Activated CD4-positive, alpha-beta T cell treated with anti-CD3 and anti-CD28 coated beads for 1 hour (primary cell): ENCODE measurements at places on chromosomes 16 and 17.

- no peak for DNase-seq
Observed at GRCh38 chr17:59746849-59747445, 39.5 kb downstream of the VMP1 start.

GRCh38 chr17:17833658-17834357 is 3.0 kb downstream of the SREBF1 start:
- DNase-seq: no peak

DNA sequence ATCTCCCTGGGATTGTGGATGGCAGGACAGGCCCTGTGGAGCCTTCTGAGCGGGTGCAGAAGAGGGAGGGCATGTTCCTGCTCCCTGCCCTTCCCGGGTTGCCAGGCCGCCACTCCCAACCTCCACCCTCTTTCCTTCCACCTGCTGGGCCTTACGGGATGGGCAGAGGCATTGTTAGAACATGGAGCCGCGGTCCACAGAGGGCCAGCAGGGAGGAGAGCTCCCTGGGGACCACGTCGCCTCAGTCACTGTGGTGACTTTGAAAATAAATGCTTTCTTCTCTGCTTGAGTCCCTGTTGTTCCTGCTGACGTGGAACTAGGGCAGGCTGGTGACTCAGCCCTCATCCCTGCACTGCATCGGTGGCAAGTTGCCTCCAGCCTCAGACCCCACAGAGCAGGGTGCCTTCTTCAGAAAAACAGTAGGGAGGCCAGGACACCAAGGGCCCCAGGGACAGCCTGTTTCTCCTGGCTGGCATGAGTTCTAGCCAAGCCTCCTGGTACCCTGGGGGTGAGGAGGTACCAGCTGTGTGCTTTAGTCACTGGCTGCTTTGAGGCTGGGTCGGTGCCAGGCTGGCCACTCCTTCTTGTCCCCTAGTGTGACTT is 224.9 kb downstream of the SEC14L1 start:
- DNase-seq: no peak

DNA sequence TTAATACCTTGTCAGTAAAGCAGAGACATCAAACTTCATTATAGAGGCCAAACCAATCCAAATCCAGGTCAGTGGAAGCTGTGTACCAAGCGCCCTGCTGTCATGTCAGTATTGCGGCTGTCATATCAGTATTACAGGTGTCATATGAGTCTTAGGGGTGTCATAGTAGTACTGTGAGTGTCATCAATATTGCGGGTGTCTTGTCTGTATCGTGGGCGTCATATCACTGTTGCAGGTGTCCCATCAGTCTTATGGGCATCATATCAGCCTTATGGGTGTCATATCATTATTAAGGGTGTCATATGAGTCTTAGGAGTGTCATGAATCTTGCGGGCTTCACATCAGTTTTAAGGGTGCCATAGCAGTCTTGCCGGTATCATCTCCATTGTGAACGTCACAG is 6.0 kb upstream of the PRDM7 start:
- DNase-seq: no peak

DNA sequence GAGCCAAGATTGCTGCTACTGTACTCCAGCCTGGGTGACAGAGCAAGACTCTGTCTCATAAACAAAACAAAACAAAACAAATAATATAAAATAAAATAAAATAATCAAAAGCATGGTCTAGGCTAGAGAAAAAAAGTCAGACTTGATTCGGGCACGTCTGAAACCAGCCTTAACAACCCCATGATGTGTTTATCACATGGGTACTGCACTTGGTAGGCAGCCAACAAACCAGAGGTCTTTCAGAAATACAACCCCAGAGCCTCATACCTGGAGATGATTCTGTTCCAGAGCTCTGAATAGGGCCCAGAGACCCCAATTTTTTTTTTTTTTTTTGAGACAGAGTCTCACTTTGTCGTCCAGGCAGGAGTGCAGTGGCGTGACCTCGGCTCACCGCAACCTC is 9.6 kb upstream of the HAPSTR1 start:
- no peak for DNase-seq

- DNase-seq: no peak
Observed at GRCh38 chr17:42087736-42088705, 10.3 kb downstream of the ZNF385C start.

- no peak for DNase-seq
Observed at GRCh38 chr16:66271074-66272060, 95.1 kb upstream of the CDH5 start.

- no peak for DNase-seq
Observed at GRCh38 chr17:3959295-3959899, 4.8 kb downstream of the ATP2A3 start.

- DNase-seq: no peak
Observed at GRCh38 chr16:12681653-12682052, 122.0 kb downstream of the CPPED1 start.

GRCh38 chr17:2174014-2174413 is 119.1 kb downstream of the HIC1 start:
- DNase-seq: no peak

DNA sequence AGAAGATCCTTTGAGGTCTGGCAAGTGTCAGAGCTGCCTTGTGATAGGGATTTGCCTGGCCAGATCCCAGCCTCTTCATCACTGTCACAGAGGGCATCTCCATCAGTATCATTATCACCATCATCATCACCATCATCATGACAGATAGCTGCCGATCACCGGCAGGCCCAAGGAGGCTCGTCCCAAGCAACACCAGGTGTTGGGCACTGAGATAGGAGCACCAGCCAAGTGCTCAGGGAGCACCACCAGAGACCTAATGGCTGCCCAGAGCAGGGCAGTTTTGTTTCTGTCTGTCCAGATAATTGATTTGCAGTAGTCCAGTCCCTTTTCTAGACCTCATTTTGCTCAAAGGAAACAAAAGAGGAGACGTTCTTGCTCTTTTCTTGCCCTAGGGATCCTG is 25.0 kb downstream of the HNF1B start:
- no peak for DNase-seq

DNA sequence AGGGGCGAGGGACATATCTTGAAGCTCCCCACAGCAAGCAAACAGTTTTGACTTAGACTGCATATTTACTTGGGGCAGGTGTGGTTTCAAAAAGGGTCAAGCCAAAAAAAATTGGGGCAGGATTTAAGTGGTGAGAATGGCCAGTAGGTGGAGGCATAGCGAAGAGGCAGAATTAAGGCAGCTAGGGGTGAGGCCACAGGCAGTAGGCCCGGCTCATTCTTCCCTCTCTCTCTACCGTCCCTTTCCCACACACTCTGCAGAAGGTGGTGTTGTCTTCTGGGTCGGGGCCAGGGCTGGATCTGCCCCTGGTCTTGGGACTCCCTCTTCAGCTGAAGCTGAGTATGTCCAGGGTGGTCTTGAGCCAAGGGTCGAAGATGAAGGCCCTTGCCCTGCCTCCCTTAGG is 2.6 kb downstream of the SHBG start:
- no peak for DNase-seq

DNA sequence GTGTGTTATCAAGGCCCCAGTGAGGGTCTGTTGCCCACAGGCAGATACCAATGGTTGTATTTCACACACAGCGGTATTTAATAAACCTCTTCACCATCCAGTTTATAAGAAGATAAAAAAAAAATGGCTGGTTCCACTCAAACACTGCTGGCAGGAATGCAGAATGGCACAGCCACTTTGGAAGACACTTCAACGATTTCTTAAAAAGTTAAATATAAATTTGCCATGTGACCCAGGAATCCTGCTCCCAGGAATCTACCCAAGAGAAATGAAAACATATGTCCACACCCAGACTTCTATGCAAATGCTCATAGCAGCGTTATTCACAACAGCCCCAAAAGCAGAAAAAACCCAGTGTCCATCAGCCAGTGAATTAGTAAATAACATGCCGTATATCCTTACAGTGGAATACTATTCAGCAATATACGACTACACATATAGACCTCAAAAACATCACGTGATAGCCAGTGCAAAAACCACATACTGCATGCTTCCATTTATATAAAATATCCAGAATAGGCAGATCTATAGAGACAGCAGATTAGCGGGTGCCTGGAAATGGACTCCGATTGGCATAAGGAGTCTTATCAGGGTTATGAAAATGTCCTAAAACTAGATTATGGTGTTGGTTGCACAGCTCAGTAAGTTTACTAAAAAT is 38.7 kb downstream of the XYLT1 start:
- no peak for DNase-seq

DNA sequence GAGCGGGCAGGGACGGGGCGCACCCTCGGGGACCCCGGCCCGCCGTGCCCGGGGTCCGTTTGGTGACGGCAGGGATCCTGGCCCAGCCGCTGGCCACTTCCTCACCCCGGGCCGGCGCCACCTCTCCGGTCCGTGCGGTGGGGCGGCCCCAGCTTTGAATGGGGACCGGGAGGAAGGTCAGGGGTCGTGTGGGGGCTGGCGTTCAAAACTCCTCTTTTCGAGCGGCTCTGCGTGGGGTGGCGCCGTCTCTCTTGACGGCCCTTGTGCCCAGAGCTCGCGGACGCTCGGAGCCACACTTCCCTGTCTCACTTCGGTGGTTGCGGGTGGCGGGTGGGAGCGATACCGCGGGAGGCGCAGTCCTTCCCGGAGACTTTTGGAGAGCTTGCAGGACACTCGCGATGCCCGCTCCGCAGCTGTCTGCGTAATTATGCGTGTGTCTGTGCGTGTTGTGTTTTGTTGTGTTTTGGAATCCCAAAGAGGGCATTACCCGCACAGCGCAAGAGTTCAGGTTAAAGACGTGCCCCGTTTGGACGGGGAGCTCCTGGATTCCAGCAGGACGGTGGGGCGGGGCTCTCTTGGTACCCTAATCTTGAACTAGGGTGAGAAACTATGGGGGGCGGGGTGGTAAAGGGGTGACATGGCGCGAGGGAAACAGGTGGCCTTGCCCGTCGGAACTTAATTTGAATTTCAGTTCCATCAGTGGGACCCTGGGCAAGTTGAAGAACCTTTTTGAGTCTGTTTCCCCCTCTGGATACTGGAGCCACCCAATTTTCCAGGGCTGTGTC is 637 bp downstream of the PLCG2 start:
- DNase-seq: no peak

- peak; percentile 45 for DNase-seq
Observed at GRCh38 chr17:6756425-6757031, 682 bp downstream of the XAF1 start.

DNA sequence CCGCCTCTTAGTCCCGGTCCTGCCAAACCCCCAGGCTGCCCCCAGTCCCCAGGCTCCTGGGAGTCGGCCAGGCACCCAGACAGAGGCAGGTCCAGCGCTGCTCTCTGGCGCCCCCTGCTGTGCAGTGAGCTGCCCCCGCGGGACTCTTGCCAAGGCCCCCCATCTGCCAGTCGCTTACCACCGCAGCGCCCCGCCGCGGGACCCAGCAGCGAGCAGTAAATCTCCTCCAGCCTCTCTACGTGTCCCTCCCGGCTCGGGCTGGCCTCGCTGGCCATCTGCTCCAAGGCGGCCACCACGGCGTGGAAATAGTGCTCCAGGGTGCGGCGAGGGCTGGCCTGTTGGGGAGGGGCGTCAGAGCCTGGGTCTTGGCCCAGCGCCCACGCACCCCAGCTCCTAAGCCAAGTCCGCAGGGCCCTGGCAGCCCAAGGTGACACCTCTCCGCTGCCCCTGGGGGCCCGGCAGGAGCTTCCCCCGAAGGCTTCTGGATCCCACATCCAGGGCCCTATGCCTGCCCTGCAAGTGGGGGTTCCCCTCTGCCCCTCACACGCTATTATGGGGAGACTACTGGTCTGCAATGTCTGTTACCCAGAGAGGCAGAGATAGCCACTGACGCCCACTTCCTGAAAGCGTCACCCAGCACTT is 33.7 kb upstream of the MFSD6L start:
- no peak for DNase-seq

DNA sequence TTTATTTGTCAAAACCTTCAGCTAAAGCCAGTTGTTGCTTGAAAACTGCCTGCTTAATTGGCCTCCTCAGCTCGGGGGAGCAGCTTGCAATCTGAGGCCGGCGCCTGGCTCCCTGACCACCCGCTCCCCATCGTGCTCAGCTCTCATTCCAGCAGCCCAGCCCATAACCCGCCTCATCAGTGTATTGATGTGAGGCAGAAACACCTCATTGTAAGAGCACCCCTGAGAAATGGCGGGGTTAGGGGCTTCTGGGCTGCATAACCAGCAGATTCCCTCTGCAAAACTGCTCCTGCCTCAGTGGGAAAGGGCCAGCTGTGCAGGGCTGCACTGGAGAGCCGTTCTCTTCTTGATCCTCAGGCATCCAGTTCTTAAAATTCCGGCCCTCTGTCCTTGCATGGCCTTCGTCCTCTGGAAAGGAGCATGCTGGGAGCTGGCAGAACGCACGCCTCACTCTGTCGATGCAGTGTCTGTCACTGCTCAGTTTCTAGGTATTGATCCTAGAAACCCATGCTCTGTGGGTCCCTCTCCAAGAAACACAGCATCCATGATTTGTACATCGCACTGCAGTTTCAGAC is 113.8 kb upstream of the CHMP6 start:
- DNase-seq: no peak

DNA sequence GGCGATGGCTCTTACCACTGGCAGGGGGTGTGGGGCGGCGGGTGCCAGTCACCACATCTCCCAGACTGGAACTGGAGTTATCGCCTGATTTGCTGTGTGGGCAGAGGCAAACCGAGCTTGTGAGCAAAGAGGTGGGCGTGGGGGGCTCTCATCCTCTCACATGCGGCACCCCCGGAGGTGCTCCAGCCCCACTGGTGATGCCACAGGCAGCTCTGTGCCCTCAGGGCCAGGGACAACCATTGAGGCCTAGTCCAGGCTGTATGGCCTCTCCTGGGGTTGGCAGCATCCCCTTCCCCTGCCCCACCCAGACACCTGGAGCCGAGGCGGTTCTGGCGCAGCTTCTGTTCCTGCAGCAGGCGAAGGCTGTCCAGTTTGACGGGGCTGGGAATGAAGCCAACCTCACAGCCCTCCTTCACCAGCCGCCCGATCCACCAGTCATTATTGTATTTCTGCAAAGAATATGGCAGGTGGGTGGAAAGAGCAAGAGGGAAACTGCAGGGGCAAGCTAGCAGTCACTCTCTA is 10.9 kb downstream of the CACNB1 start:
- no peak for DNase-seq

GRCh38 chr17:4040784-4041183 is 76.5 kb upstream of the ATP2A3 start:
- no peak for DNase-seq

- no peak for DNase-seq
Observed at GRCh38 chr16:57571098-57571497, 28.7 kb downstream of the ADGRG5 start.

- no peak for DNase-seq
Observed at GRCh38 chr17:45929344-45929743, 35.0 kb downstream of the MAPT start.

DNA sequence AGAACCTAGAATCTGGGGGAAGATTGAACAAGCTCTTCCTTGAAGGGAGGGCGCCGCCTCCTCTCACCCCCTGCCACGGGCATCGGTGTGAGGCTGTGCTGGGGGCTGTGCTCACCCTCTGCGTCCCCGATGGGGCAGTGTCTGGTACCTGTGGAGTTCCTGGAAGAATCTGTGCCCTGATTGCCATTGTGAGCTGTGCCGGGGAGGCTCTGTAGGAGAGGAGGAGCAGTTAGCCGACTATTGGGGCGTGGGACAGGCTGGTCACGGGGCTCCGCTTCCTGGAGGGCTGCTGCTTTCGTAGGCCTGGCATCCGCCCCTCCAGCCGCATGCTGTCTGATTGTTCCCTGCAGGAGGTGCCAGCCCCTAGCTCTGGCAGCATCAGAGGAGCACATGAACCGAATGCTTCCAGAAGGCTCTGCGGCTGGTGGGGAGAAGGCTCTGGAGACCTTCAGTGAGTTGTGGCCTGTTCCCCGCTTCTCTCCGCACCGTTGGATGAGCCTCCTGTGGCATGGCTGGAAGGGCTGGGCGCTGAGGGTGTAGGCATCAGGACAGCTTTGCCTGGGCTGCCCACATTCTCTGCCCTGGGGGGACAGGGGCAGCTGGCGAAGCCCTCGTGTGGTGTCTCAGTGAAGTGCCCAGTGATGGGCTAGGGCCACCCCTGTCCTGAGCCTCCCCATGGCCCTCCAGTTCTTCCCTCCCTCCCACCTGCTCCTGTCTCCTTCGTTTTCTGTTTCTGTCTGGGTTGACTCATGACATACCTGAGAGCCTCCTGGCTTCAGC is 86.9 kb downstream of the SEC14L1 start:
- no peak for DNase-seq
